ENCODE measurements at places on chromosomes 3 and 15.

- DNase-seq, result no peak
Measured at GRCh38 chr15:93983526-93983925, 247.8 kb upstream of the MCTP2 start.

DNA sequence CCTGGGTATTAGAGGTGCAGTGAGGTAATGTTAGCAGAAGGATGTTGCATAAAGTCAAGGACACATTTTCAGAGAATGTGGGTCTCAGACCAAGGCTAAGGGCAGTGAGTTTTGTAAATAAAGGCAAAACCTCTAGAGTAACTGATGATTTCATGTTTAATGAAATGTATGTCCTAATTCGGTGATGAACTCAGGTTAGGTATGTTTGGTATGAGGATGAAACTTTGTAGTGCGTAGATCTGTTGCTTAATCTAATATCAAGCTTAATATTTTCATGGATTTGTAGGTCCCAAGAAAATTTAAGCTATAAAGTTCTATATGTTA lies 3.6 kb downstream of the USP50 start:
- DNase-seq, result no peak

- DNase-seq, result no peak
Measured at GRCh38 chr3:36823806-36824205, 59.5 kb upstream of the DCLK3 start.

GRCh38 chr15:75733761-75734651 lies 21.4 kb upstream of the CSPG4 start:
- no peak for DNase-seq

- DNase-seq, result no peak
Measured at GRCh38 chr3:9196020-9196419, 53.4 kb downstream of the SRGAP3 start.

GRCh38 chr15:90959028-90959595 lies 4.4 kb downstream of the RCCD1 start:
- no peak for DNase-seq

DNA sequence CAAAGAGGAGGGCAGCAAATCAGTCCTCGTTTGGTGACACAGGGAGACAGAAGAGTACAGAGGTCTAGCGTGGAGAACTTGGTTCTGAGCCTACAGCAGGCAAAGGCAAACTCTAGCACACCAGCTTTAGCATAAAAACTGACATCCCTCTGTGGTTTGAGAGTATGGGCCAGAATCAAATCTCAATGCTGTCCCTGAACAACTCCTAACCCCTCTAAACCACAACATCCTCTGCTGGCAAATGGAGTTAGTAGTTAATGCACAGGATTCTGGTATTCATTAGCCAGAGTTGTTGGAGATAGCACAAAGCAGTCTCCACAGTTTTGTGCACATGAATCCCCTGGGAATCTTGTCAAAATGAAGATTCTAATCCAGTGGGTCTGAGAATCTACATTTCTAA lies 315.8 kb downstream of the NTRK3 start:
- DNase-seq, result no peak

- DNase-seq, result no peak
Measured at GRCh38 chr3:85554153-85554552, 595.4 kb downstream of the CADM2 start.

DNA sequence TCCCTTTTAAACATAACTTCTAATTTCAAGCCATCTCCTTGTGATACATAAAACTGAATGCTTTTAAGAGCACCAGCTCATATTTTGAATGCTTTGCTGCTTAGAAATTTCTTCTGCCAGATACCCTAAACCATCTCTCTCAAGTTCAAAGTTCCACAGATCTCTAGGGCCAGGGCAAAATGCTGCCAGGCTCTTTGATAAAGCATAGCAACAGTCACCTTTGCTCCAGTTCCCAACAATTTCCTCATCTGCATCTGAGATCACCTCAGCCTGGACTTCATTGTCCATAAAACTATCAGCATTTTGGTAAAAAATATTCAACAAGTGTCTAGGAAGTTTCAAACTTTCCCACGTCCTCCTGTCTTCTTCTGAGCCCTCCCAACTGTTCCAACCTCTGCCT lies 17.5 kb downstream of the OSTN start:
- no peak for DNase-seq

- no peak for DNase-seq
Measured at GRCh38 chr15:77517579-77517978, 96.9 kb downstream of the HMG20A start.

DNA sequence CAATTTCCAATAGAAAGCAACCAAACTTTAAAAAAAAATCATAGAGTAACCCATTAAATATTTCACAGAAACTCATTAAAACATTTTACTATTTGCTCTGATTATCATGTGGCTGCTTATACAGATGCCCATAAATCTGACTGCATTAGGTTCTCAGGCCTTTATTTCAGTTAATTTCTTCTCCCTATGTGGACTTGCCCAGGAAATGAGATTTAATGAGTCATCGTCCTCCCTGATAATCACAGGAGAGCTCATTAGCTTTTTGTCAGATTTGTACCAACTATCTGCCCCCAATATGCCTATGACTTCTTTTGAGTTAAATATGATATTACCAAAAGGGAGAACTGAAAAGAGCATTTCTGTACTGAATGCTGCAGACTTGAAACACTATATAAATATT lies 168.0 kb downstream of the FOXB1 start:
- DNase-seq, result no peak

DNA sequence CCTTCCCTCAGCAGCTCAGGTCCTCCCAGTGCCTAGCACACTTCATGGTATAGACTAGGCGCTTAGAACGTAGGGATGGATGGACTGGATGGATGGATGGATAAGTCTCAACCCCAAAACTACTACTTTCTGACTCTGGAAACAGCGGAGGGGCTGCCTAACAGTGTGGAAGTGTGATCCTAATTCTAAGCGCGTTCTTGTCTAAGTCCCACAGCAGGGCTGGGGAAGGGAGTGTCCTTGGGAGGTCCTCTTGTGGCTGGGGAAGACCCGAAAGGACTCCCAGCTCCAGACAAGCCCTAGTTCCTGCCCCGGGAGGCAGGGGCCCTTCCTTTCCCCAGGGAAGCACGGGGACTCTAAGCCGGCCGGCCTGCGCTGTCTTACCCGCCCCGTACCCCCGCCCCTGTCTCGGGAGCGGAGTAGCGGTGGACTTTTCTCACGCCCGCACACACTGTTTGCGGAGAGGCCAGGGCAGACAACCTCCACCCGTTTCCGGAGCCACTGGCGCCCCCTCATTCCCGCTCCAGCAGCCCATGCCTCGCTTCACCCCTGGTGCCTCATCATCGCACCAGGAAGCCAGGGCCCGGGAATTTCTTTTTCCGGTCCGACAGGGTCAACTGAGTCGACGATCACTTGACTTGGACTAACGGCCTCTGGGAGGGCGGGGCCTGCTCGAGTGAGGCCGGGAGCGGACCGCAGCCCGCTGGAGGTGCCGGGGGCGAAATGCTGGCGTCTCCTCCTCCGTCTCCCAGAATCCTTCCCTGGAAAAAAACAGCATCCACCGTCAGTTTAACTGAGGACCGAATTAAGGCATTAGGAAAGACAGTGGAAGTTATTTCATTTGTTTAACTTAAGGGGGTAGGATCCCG lies 133.3 kb downstream of the TBC1D2B start:
- DNase-seq, result peak; percentile 30

DNA sequence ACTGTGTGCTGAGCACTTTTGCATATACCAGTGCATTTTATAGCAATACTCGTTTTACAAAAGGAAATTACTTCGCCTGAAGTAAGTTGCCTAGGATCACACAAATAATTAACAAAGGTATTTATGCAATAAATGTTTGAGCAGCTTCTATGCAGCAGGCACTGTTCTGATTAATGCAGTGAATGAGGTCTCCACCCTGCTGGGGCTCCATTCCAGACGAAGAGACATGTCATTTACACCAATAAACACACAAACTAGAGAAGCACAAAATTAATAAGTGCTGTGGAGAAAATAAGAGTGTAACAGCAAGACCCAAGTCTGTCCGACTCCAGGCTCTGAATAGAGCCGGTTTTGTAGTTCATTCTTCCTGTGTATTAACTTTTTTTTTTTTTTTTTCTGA lies 17.5 kb downstream of the NOX5 start:
- DNase-seq, result no peak

DNA sequence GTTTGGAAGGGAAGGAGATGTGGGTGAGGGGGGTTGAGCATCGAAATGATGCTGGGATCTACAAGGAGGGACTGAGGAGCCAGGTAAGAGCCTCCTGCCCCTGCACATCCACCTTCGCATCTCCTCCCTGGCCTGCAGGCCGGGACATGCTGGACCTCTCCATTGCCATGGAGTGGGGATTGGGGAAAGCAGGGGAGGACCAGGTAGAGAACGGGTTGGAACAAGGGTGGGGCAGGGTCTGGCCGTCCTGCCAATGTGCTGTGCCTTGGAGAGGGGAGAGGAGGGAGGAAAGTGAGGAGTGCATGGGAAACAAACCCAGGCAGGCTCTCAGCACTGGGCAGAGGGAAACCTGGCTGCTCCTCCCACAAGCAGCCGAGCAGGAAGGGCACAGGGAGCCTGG lies 10.6 kb downstream of the PLA2G4B start:
- DNase-seq, result no peak

- no peak for DNase-seq
Measured at GRCh38 chr3:174531262-174531982, 327.7 kb upstream of the NAALADL2 start.

- DNase-seq, result no peak
Measured at GRCh38 chr15:68411343-68411675, 20.7 kb downstream of the ITGA11 start.

GRCh38 chr3:170027233-170028102 lies 10.3 kb upstream of the GPR160 start:
- no peak for DNase-seq

DNA sequence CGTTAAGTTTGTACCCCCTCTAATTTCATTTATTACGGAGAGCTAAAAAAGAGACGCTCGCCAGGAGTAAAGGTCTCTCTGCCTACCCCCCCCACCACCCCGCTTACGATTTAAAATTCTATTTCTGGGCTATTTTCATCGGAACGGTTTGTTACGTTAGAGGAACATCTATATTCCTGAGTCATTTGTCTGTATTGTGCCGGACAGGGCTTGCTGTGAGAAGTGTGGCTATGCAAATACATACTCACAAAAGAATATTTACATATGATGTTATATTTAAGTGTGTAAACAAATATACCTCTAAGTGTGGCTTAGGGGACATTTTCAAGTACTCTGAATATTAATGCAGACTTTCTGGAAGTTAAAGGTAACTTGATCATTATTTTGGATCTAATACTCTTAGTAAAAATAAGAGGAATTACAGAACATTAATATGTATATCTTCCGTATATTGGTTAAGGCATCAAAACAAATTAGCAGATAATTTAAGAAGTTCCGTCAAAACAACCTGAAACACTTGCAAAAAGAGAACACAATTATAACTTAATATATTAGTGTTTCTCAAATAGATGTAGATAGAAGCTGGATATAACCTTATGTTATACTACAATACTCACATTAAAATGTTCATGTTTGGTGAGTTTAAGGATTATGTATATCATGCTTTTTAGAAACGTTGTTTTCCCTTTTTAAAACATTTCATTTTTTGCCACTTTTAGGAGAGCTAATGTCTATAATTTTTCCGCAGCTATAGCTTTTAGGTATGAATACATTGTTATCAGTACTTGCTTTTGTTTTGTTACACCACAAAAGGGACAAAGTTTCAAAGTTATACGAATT lies 1.6 kb upstream of the SHOX2 start:
- no peak for DNase-seq

DNA sequence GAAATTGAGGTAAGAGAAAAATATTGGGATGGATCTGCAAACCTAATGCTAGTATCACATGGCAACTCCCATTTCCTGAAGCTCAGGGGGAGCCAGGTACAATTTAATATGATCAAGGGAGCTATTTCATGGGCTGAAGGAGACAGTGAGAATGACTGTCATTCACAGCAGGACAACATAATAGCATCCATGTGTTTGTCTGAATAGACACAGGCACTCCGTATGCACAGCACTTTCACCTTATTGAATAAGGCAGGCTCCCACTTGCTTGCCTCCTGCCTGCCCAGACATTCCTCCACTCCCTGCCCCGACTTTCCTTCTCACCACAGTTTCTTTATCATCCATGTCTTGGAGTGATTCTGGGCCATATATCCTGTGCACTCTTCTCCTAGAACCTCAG lies 156.6 kb upstream of the SLC24A5 start:
- no peak for DNase-seq

GRCh38 chr3:197460002-197460401 lies 95.8 kb downstream of the BDH1 start:
- DNase-seq, result no peak

- DNase-seq, result peak; percentile 42
Measured at GRCh38 chr3:45608885-45609284, 14.3 kb downstream of the LIMD1 start.

GRCh38 chr15:46946953-46947352 lies 770.4 kb upstream of the SEMA6D start:
- DNase-seq, result no peak

GRCh38 chr3:189635339-189635738 lies 4.2 kb downstream of the TP63 start:
- DNase-seq, result no peak

GRCh38 chr3:11140030-11140712 lies 14.1 kb upstream of the HRH1 start:
- DNase-seq, result peak; percentile 94

- DNase-seq, result no peak
Measured at GRCh38 chr3:46489875-46490274, 7.9 kb upstream of the RTP3 start.

- DNase-seq, result no peak
Measured at GRCh38 chr3:72515941-72516340, 332.3 kb downstream of the SHQ1 start.

DNA sequence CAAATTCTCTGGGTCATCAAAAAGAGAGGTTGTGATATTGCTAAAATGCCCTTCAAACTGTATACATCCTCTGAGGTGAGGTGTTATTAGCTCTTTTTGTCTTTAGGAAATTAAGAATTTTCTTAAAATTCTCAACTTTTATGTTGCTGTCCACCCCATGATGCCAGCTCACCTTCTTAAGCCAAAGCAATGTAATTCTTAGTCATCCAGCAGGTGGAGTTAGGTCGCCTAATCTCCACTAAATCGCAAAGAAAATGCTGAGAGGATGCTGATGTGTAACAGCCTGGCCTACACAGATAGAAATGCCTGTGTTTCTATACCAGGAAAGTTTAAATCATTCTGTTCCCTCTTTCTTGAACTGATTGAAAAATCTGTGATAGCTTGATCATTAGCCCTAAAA lies 770.2 kb upstream of the ALCAM start:
- DNase-seq, result no peak

- DNase-seq, result no peak
Measured at GRCh38 chr3:3806856-3807255, 7.6 kb downstream of the LRRN1 start.

DNA sequence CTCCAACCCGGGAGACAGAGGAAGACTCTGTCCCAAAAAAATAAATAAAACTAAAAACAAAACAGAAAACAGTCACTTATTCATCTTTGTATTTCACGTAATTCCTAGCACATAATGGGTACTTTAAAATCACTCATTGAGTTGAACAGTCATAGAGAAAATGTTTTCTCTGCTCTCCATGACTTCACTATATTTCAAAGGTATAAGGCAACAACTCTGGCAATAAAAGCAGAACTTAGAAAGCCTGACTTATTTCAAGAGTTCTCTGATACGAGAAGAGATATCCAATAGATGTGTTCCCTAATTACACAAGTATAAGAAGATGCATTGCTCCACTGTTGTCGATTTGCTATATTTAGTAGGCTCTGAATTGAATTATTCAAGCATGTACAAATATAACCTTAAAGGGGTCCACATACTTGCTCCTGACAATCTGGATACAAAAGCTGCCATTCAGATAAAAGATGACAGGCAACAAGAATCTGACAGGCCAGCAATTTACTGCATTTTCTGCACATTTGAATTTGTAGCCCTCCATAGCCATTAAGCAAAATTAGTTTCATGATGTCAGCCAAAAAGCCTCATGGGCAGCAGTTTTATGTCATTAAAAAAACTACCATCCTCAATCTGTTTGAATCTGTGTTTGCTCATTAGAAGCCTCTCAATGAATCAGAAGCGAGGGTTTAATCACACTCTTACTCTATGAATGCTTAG lies 47.9 kb downstream of the PEAK1 start:
- DNase-seq, result no peak
